Stimulated activated CD4-positive, alpha-beta T cell treated with anti-CD3 and anti-CD28 coated beads, TNF-alpha, amount 100 ng/mL, for 4 hours (primary cell): ENCODE measurements at places on chromosomes 3 and 15.

- DNase-seq: peak; percentile 94
These were observed 1.0 kb downstream of the NR1D2 start for GRCh38 chr3:23945913-23946687.

DNA sequence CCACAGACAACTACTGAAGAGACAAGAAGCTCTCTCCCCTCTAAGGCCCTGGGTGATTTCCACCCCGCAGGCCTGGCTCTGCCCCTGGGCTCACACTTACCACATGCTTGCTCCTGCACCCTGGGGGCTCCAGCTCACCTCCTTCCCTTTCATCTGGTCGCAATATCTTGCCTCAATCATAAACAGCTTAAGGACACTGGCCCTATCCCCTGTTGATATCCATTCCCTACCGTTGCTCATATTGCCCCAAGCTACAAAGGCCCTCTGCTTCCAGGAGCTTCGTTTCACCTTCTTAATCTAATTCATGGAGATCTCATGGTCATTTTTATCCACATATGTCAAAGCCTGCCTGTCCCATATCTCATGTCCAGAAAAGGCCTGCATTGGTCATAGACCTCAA is 46.0 kb upstream of the TSEN2 start:
- no peak for DNase-seq

GRCh38 chr15:90232196-90232595 is 1.5 kb downstream of the CIB1 start:
- DNase-seq: no peak

- DNase-seq: no peak
These were observed 136.4 kb downstream of the B3GALNT1 start for GRCh38 chr3:160968761-160969160.

- no peak for DNase-seq
These were observed 223.4 kb upstream of the CGNL1 start for GRCh38 chr15:57152666-57153539.

DNA sequence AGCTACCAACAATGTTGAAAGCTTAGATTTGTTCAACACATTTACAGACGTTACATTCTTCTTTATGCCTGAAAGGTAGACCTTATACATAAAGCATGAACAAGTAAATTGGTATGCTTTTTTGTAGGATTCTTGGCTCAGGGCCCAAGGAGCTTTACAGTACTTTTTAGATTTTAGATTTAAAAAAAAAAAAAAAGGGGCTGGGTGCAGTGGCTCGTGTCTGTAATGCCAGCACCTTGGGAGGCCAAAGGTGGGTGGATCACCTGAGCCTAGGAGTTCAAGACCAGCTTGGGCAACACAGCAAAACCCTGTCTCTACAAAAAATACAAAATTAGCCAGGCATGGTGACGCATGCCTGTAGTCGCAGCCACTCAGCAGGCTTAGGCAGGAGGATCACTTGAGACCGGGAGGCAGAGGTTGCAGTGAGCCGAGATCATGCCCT is 39.7 kb downstream of the MEF2A start:
- DNase-seq: no peak

DNA sequence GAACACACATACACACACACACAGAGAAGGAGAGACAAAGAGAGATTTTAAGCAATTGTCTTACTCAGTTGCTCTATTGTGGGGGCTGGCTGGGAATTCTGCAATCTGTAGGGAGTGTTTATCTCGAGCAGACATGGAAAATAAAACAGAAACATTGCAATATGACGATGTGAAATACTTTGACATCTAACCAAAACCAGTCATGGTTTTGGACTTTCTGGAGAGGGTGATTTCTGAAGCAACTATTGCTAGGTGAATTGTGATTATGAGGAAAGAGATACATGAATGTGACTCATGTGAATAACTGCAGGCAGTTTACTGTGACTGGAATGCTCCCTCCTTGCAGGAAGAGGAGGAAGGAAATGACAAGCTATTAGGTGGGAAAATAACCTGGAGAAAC is 12.3 kb upstream of the PHLDB2 start:
- DNase-seq: no peak

DNA sequence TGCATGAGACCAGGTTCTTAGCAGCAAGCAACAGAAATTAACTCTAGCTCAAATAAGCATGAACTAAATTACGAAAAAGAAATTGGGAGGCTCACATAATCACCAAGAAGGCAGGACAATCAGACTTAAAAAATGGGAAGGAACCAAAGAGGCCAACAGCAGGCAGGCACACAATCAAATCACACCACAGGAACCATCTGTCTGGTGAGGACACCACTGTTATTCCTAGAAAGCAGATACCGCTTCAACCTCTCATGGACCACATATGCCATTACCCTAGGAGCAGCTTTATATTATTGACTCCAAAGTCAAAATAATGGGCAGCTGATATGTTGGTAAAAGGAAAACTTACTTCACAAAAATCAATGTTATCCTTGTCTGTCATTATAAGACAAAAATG is 51.6 kb downstream of the SUCLG2 start:
- DNase-seq: no peak

- DNase-seq: no peak
These were observed 381.4 kb downstream of the TBC1D5 start for GRCh38 chr3:17360991-17361390.

- no peak for DNase-seq
These were observed 3.6 kb upstream of the AGTR1 start for GRCh38 chr3:148694116-148694515.

DNA sequence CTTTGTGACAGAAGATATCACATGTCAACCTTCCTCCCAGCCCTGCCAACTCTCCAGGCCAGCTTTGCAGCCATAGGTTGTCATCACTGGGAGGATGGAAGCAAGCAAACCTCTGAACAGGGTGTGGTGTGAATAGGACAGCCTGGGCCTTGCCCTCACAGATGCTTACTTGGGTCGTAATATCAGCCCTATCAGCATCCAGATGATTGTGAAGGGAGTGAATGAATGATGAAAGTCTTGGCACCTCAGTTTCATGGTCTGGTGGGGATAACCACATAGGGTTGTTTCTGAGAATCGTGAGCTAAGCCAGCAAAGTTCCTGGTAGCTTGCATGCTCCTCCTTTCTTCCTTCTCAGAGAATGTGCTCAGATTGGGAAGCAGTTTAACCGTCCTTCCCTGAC is 55.1 kb upstream of the POLR2M start:
- DNase-seq: no peak

DNA sequence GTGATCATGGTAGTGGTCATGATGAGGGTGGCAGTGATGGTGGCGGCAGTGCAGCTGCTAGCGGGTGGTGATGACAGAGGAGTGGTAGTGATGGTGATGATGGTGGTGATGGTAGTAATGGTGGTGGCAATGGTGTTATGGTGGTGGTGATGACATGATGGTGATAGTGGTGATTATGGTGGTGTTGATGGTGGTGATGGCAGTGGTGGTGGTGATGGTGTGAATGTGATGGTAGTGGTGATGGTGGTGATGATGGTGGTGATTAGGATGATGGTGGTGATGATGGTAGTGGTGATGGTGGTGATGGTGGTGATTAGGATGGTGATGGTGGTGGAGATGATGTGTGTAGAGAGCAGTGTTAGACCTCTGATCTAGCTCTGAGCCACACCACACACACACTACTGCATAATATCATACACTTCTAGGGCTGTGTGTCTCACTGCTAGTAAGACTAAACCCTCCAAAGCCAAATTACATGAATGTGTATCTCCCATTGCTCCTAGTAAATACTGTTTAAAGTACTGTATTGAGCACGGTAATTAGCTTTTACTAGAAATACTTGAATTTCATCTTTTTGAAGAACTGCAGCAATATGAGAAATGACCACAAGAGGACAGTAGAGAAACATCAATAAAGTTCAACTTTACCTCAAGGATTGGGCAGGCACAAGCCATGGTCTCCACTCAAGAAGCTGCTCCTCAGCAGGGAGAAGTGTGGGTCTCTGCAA is 28.8 kb downstream of the TMED3 start:
- no peak for DNase-seq

DNA sequence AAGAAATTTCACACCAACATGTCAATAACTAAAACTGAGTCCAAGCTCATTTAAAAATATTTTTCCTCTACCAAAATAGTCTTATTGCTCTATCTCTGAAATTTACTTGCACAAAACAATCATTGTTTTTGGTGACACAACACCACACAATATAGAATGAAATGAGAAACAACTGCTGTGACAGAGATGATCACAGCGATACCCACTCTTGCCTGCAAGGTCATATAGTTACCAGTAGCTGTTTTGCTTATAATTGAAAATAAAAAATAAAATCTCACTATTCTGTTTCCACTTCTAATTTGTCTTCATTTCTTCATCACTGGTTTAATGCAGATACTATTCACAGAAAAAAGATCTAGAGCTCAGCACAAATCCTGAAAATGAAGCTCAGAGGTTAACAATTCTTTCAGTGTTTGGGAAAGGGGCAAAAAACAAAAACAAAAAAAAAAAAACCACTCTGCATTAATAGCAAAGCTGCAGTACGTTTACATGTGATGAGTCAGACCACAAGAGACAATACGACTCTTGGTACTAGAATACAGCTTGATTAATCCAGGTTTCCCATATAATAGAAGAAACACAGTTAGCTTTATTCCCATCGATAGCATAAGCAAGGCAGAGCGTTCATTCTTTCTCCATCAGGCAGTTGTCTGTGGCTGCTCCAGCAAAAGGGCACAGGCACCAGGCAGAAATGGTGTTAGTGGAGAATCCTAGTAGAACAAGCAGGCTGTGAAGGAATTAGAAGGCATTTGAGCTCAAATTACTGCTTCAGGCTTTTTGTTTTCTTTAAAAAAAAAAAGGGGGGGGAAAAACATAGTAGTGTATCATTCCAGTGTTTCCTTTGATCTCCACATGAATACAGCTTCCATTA is 773 bp downstream of the ANKRD28 start:
- DNase-seq: no peak

DNA sequence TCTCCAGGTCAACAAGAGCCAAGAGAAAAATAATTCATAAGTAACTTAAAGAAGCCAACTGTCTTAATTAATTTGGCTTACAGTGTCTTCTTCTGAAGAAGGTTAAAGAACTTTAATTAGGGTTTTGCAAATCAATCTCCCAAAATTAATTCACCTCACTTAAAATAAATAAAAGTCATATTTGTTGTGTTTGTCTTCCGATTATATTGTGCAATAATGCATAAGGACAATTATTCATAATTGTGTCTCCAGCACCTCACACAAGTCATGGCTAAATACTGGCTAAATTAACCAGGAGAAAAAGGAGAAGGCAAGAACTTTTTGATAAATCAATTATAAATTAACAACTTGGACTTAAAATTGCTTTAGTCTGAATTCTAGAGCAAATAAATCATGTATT is 899.0 kb upstream of the NR2F2 start:
- no peak for DNase-seq

DNA sequence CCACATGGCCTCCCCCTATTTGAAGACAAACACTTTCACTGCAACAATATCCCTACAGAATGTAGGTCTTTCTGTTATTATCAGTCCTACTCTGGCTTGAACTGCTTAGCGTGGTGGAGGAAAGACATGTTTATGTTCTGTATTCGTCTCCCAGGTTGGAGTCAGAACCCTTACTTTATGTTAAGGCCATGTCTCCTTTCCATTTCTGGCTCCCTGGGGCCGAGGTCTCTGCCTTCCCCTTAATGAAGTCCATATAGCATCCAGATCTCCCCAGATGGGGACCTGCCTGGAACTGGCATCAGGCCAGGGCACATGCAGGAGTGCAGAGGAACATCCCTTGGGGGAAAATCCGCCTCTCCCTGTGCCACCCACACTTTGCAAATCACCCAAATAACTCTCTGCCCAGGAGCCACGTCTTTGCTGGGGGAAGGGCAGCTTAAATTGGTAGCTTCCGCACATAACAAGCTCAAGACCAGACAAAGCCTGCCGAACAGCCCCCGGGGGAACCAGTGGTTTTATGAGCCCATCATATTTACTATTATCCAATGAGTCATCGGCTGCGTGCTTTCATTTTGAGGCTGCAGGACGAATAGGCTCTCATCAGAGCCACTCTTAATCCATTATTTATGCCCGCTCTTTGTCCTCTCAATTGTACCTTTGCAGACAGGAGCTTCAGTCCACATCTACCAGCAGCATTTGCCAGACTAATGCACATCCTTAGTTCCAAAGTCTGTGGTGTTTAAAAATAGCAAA is 237.0 kb downstream of the UACA start:
- DNase-seq: no peak

GRCh38 chr3:12908859-12909258 is 67.5 kb upstream of the RPL32 start:
- DNase-seq: no peak

- no peak for DNase-seq
These were observed 207.7 kb upstream of the PDZRN3 start for GRCh38 chr3:73832426-73832825.
